ENCODE measurements at places on chromosomes 6 and 20.
A peak's percentile ranks its signal among the peaks of the same experiment; 100 is the strongest.

DNA sequence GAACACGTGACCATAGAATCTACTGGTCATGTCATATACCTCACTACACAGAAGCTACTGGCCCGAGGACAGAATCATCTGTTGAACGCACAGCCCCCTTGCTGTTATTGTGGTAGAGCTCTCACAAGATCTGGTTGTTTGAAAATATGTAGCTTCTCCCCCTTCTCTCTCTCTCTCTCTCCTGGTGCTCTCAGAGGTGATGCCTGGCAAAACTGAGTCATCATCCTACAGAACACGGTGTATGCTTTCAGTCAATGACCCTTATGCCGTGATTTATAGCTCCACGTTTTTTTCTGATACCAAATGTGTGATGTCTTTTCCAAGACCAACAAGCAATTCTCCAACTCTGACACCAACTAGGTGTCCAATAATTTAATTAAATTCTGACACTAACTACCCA is 13.0 kb upstream of the RBM24 start:
- no peak for DNase-seq

DNA sequence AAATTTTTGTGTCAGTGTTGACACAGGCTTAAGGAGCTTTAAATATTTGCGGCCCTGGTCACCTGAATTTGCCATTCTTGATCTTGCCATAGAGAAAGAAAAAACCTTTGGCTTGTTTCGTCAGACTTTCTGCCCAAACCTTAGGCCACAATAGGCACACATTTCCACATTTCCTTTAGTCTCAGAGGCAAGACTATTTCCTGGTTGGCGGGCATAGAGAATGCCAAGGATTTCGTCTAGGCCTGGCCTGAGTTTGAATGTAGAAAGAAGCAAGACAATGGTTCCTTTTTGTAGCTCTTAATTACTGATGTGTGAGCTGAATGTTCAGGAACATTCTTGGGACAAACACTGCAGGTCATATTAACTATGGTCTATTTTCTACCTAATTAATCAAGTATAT is 108.1 kb downstream of the TRMT11 start:
- no peak for DNase-seq

DNA sequence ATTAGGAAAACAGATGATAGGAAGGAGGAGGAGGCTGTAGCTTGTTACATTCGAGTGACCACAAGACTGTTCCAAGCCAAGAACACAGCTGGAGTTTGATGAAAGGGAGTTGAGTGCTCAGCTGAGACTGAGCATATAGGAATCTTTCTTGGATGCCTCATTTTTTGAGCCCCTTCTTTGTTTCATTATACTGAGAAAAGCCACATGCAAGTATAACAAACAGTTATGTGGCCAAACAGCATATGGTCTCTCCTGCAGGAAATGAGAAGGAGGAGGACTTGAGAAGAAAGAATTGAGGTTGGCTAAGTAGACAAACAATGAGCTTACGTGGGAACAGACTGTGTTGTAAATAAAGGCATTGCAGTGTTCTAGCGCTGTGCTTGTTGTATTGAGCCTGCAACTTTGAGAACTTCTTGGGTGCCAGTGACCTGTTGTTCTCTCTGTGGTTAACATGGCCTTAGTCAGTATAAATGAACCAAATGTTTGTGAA is 78.3 kb downstream of the AKAP7 start:
- peak; percentile 76 for DNase-seq

DNA sequence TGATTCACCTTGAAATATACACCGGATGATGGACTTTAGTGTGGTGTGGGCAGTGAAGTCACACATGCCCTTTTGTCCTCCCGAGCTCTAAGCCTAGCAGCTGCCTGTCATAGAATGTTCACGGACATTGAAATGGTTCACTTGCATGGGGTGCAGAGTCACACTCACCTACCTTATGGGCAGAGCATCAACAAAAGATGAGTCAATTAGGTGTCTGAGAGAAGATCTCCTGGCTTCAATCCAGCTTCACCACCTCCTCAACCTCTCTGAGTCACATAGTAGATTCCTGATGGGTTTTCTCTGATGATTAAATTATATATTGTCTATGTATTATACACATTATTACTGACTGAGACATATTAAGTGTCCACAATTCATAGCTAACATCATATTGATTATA is 48.1 kb upstream of the HLA-E start:
- no peak for DNase-seq

DNA sequence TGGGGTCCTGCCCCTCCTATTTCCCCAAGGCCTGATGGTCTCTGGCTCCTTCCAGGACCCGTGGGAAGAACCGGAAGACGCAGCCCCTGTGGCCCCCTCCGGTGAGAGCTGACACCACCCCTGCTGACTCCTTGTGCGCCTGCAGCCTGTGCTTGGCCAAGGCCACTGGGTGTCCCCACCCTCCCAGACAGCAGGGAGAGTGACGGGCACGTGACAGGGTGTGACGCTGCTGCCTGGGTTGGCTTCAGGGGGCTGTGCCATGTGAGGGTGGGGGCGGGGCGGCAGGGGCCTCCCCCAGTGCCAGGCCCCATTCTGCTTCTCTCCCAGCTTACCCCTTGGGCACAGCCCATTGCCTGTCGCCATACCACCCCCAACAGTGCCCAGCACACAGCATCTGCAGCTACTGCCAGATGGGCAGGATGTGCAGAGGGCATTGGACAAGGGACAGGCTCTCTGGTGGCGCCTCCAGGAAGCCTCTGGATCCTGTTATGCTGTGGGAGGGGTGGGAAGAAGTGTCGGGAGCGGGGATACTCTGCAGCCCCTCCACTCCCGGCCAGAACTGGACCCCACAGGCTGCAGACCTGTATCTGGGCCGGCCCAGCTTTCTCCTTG is 2.9 kb downstream of the BIRC7 start:
- DNase-seq: no peak

- no peak for DNase-seq
These were observed 10.0 kb downstream of the YTHDF1 start for GRCh38 chr20:63205896-63206295.

GRCh38 chr20:59624401-59624800 is 20.1 kb downstream of the PHACTR3 start:
- no peak for DNase-seq

GRCh38 chr20:51492167-51493092 is 50.1 kb downstream of the NFATC2 start:
- DNase-seq: peak; percentile 37

- DNase-seq: no peak
These were observed 14.8 kb upstream of the SYNE1 start for GRCh38 chr6:152651986-152652385.

GRCh38 chr20:50453533-50454244 is 56.5 kb upstream of the PTPN1 start:
- DNase-seq: no peak

GRCh38 chr6:106119546-106119945 is 33.4 kb downstream of the PRDM1 start:
- no peak for DNase-seq

DNA sequence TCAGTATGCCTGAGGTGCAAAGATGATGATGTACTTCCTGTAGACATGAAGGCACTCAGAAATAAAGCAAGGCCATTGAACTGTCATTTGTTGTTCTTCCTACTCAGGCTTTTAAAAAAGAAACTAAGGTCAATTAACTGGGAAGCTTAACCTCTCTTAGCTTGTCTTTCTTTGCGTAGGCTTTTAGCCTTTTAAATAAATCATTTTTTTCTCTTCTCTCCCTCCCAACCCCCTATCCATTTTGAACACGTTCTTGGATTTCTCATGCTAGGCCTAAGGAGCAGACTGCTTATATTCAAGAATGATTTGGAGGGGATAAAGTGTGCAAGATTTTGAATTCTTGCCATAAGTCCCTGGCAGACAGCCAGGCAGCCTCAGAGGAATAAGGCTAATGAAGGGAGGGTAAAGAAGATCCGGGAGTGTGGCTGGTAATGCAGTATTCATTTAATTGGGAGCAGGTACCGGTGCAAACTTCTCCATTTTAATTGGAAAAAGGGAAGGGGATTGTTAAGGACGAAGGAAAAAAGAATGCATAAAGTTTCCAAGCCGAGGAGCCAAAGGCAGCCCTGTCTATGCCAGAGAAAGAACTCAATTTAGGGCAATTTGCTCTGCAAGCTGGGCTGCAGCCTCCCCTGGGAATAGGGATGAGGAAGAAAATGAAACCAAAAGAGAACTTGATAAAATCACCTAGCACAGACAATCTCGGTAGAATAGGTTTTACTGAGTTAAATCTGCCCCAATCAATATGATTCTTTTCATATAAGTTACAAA is 343.8 kb upstream of the MMS22L start:
- peak; percentile 46 for DNase-seq

GRCh38 chr20:62064770-62065673 is 659 bp downstream of the TAF4 start:
- DNase-seq: no peak

DNA sequence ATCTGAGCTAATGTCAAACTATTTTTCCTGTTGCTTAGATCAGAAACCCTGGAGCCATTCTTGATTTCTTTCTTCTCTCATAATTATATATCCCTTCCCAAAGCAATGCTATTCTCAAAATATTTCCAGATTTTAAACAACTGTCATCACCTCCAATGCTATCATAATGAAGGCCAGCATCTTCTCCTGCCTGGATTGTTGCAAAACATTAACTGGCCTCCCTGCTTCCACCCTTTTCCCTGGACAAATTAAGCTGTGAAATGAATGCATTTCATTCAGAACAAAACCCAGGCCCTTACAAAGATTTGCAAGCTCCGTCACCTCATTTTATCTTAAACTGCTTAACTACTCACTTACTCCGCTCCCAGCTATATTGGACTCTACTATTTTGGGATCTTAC is 535.3 kb upstream of the HS3ST5 start:
- DNase-seq: no peak

DNA sequence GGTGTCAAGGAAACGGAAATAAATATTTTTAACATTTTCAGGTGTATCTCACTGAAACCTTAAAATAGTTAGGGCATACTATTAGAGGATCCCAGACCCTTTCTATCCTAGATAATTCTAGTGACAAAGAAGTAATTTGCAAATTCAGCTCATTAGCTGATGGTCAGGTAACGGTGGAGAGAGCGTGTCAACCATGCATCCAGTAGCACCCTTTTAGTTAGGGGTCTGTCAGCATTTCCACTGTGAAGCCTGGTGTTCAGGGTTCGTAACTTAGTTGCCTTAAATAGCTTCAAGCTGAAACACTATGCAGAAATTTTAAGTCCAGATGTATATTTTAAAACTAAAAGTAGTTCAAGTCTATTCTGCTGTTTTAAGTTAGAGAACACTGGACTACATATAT is 48.5 kb upstream of the SUPT3H start:
- DNase-seq: no peak

DNA sequence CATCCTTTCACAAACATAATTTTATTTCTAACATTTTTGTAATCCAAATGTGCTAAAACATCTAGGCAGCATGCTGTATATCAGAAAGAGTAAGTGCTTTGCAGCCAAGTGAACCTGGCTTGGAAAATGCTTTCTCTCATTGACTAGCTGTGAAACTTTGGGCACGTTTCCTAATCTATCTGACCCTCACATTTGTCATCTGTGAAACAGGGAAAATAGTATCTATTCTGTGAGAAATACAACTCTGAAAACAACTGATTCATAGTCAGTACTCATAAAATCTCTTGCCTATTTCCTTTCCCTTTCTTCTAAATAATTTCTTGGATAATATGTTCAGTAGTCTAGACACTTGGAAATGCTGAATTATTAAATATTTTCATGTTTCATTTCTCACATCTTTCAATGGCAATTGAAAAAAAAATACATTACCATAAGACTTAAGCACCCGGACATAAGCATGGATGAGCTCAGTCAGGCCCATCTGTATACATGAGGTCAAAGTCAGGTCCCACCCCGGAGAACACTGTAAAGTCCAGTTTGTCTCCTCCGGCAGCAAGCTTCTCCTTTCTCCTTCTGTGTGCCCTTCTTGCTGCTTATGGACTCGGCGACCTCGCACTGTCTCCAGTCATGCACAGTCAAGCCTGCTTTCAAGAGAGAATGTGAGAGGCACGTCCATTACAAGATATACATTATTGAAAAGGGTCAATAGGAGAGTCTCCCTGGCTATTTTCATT is 455.0 kb upstream of the SOX4 start:
- DNase-seq: peak; percentile 45

- no peak for DNase-seq
These were observed 51.7 kb downstream of the TTI1 start for GRCh38 chr20:37981568-37981967.

DNA sequence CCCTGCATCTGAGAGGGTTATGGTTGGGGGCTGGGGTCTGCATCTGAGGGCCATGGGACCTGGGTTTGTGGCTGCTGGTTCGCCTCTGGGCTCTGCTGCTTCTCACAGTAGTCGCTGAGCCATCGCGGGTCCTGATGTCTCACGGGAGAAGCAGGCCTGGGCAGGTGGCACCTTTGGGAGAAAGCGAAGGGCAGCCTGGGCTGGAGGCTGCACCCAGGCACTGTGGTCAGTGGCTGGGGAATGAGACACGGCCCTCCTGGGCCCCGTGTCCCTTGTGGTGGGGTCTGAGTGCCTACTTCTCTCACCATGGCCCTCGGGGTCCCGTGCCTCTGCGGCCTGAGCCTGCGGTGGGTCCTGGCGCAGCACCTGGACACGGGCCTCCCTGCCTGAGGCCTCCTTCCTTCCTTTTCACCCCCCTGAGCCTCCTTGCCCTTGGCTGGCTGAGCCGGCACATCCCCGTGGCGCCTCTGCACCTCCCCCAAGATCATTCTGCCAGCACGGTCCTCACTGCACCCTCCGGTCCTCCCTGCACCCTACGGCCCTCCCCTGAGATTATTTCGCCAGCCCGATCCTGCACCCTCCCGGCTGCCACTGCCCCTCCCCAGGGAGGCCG is 206.0 kb downstream of the ERMARD start:
- DNase-seq: no peak

DNA sequence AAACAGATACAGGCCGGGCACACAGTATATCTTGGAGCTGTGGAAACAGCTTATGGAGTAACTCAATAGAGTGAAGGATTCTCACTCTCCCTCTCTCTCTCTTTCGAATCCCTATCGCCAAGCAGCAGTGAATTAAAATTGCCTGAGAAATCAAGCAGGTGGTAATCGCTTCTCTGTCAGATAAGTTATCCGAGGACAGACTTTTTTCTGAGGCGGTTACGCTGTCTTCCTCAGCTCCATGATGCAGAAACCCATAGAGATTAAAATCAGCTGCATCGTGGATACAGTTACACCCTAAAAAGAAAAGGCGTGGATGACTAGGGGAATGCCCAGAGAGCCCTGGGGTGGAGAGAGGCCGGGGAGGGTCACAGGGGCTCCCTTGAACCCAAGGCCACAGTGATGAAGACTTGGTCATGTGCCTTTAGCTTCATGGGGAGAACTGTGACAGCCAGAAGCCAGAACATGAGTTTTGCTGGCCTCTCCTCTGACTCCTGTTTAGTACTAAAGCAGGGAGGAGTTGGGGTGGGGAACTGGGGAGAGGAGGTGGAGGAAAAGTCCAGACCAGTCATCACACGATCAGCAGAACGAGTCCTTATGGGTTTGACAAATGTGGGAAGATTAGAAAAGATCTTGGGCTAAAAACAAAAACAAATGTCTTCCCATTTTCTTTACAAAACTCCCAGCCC is 138.8 kb upstream of the JARID2 start:
- no peak for DNase-seq

DNA sequence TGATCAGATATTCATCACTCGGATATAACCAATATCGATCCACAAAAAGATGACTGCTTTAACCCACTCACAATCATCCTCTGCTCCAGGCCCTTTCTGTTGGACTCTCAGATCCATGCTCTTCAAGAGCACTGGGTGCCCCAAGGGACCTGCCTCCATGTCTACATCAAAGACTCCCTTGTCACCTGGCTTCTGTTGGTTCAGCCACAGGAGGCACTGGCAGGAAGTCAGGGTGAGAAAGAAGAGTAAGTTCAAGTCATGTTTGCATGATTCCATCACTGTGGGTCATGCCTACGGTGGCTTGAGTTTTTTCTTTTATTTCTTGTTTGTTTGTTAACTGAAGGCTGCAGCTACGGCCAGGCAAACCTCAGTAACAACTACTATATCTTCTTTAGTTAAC is 243.3 kb downstream of the ADGRG6 start:
- no peak for DNase-seq
